ENCODE measurements at places on chromosomes 11 and 22.

GRCh38 chr11:66048547-66049323 lies at the start of gene GAL3ST3:
Gene GAL3ST3 (minus strand): TSS chr11:66049161. CDS start chr11:66045415, 3,746 bp downstream.
- no peak for DNase-seq

- no peak for DNase-seq
Measured at GRCh38 chr22:24727218-24727851, 47.2 kb downstream of the PIWIL3 start.

- DNase-seq = no peak
Measured at GRCh38 chr11:88146106-88146505, 29.1 kb downstream of the RAB38 start.

GRCh38 chr11:15136166-15136565 lies 21.4 kb downstream of the INSC start:
- no peak for DNase-seq

DNA sequence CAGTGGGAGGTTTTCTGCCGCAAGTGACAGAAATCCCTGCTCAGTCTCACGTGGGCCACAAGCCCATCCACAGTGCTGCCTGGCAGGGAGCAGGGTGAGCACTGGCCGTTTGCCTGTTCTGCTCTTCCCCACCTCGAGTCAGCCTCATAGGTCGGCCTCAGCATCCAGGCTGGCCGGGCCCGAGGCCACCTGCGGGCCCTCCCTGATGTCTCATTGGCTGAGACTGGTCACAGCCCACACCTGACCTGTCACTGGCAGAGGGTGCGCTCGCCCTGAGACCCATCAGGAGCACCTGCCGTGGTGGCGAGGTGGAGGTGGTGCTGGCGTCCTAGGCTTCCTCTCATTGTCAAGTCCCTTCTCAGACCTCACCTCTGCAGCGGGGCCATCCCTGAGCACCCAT lies 72.1 kb downstream of the ELFN2 start:
- DNase-seq = no peak

DNA sequence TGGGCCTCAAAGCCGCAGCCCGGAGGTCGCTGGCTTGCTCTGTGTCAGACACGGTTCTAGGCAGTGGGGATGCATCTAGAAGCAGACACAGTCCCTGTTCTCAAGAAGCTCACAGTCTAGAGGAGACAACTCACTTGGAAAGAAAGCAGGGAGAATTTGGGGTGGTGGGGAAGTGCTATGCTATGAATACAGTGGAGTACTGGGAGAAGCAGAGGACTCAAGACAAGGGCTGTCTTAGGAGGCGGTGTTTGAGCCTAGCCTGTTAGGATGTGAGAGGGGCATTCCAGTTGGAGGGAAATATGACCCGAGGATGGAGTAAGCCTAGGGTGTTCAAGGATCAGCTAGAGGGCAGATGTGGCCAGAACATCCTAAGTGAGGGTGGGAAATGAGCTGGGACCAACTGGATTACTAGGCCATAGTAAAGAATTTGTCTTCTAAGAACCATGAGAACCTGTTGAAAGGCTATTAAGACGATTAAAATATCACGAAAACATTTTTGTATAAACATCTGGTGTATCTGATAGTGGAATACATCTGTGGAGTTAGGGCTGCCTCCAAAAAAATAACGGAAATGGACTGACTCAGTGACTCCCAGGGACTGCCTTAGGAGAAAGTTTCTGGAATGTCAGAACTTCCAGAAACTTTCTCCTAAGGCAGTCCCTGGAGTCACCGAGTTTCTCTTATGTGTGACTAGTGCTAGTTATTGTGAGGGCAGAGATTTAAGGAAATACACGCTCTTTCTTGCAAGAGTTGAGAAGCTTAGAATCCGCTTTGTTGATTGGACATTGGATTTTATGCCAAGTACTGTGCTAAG lies 1.1 kb upstream of the PITPNB start:
- no peak for DNase-seq

GRCh38 chr11:47348859-47349258 lies 3.6 kb downstream of the MYBPC3 start:
- DNase-seq = no peak

GRCh38 chr11:116879800-116880625 lies 42.6 kb upstream of the APOA1 start:
- DNase-seq = peak; percentile 71

- no peak for DNase-seq
Measured at GRCh38 chr11:19905280-19905853, 192.7 kb downstream of the NAV2 start.

DNA sequence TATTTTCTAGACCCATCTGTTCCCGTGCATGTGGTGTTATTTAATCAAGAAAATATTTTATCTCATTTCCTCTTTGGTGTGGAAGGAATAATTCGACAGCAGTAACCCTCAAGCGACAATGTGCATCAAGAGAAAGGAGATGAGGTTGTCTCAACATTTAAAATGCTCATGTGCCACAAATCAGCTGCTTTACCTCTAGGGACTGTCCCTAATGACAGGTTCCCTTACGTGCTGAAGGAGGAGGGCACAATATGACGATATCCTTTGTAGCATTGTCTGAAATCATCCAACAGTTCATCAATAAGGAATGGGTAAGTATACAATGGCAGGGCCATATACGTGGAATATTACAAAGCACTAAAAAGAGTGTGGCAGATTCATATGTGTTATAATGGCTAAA lies 7.0 kb upstream of the SYN3 start:
- peak; percentile 44 for DNase-seq

DNA sequence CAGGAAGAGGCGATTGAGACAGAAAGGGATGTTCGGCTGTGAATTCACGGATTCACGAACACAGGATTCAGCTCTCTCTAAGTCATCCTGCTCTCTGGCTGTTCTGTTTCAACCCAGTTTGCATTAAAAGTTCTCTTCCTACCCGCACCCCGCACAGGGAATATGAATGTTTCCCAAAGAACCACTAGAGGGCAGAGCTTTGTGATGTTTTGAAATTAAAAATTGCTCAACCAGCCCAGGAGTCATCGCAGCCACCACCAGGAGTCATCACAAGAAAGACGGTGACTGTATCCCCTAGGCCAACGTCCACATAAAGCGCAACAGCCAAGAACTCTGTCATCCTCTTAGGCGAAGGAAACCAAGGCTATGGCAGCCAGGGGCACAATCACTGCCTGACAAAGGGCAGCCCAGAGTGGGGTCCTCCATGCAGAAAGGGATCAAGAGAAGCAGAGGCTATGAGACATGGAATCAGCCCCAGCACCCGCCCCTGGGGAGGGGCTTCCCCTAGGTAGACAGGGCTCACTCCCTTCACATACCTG lies 122.4 kb downstream of the WT1 start:
- DNase-seq = no peak

GRCh38 chr11:67022961-67023956 lies at the start of gene SYT12:
Gene SYT12 (plus strand): TSS chr11:67023134. CDS start chr11:67030145, 7,011 bp downstream.
- DNase-seq = peak; percentile 34

DNA sequence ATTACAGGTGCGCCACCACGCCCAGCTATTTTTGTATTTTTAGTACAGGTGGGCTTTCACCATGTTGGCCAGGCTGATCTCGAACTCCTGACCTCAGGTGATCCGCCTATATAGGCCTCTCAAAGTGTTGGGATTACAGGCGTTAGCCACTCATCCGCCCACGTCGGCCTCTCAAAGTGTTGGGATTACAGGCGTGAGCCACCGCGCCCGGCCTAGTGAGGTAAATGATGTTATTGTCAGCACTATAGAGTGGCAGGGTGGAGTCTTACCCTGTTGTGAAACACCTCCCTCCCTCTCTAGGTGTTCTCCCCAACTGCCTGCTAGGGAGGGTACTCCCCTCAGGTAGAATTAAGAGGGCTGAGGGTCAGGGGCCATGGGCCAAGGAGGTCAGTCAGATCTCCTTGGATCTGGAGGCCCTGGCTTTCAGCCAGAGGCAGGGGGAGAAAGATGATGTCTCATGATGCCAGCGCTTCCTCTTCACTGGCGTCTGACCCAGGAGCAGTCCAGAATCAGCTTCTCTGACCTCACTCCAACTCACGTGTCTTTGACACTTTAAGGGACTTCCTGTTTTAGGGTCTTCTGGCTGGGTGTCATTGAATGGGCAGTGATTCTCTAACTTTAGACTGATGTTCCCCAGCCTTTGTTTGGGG lies 2.0 kb downstream of the GGA1 start:
- peak; percentile 42 for DNase-seq

GRCh38 chr11:63472372-63472771 lies 18.6 kb downstream of the PLAAT5 start:
- DNase-seq = no peak

- DNase-seq = peak; percentile 2
Measured at GRCh38 chr22:19709063-19709769, 5.1 kb upstream of the SEPTIN5 start.

DNA sequence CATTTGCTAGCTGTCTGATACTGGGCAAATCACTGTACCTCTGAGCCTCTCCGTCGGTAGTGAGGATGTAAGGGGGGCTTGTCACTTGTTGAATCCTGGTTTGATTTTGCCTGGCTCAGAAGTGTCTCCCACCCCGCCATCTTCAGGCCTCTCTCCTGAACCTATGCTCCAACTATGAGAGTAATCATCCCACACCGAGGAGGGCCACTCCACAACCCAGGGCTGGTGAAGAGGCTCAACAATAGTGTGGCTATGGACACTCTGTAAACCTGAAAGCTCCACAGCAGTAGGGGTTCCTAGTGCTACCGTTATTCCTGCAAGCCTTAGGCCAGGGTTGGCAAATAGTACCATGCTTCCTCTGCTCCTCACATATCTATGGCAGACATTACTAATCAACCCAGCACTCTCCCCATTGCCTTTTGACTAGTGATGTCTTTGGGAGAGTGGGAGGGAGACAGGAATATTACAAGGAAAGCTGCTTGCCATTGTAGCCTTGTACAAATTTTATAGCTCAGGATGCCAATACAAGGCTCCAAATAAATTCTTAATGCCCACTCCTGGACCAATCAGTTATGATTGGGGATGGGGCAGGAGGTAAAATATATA lies 134.0 kb upstream of the TEAD1 start:
- no peak for DNase-seq

DNA sequence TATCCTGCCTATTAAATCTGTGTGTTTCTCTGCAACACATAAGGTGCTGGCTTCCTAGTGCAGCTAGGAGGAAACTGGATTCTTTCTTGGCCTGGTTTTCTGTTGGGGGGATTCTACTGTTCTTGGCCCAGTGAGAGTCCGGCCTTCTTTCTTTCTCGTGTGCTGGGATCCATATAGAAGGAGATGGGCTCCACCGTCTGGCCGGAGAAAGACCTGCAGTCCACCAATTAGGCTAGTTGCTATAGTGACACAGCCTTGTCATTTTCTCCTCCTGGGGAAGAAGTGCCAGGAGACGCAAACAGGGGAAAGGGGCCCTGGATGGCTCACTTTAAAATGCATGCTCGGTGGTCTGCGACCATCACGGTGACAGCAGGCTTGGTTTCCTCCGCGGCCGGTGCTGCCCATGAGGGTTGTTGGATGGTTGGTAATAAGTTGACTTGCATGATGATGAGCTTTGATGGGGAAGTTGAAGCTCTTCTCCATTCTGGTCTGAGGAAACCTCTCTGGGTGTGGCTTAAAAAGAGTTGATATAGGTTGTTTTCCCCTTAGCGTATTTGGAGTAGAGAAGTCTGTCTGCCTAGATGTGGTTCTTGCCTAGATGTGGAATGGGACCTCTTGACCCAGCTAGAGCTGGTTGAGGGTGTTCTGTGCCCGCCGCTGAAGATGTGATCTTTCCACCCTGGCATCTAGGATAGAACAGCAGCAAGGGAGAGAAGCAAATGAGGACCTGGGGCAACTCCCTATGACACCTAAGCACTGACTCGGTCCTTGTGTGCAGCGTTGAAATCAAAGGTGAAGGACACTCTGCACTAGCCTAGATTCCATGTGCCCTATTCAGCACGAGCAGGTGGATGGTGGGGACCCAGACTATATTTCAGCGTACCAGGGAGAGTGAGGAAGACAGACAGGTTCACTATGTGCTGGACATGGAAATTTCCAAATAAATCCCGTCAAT lies 1335.0 kb downstream of the BRD1 start:
- peak; percentile 70 for DNase-seq

DNA sequence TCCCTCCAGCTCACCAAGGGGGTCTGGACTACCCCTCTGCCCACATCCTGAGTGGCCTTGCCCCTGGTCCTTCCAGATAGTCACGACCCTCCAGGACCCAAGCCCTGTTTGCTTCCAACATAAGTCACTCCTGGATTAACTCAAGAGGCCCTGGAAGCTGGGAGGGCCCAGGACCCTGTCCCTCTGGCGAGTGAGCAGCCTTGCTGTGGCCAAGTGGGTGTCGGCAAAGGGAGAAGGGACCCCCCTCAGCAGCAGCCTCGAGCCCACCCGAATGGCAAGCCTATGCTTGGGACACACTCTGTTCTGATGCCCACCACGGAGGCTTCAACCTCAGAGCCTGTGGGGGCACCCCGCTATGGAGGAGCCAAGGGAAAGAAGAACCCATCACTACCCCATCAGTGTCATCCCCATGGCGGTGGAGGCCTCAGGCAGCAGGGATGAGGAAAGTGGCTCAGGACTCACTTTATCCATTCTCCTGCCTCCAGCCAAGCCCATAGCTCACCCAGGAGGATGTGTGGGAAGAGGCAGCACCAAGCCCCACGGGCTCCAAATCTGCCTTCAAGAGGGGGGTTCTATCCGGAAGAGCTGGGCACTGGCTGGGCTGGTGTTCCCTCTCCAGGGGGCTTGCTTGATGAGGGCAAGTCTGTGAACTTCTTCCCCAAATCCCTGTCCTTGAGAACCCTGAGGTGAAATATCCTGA lies 12.5 kb downstream of the SLC22A12 start:
- no peak for DNase-seq

DNA sequence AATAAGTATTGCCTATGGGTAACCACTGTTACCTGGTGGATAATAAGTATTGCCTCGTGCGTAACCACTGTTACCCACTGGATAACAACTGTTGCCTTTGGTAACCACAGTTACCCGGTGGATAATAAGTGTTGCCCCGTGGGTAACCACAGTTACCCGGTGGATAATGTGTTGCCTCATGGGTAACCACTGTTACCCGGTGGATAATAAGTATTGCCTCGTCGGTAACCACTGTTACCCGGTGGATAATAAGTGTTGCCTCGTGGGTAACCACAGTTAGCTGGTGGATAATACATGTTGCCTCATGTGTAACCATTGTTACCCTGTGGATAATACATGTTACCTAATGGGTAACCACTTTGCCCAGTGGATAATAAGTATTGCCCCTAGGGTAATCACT lies 9.8 kb upstream of the NXPE4 start:
- no peak for DNase-seq

DNA sequence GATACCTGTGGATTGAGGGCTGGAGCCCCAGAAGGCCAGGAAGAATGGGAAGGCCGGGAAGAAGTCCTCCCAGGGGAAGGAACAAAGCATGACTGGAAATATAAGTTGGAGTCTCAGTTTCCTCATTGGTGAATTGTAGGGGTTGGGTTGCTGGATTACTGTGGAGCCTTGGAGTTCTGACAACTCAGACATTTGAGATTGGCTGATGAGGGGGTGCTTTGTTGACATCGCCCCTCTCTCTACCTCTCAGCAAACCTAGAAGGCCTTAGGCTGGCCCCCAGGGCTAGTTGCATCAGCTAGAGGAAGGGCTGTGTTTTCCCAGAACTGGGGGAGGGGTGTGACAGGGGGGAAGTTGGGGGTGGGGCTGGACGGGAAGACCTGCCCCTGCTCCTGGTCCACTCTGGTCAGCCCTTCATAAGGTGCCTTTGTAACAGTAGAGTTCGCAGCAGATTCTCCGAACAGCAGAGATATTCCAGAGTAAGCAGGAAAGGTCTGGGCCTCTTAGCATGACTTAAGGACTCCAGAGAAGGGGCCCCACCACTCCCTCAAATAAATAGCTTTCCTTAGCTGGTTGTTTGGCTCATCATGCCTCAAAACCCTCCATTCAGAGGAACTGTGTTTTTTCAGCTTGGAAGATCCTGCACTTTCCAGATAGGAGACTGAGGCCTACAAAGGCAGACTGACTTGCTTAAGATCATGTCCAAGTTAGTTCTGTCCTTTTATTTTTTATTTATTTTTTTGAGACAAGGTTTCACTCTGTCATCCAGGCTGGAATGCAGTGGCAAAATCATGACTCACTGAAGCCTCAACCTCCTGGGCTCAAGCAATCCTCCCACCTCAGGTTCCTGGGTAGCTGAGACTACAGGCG lies 12.5 kb upstream of the THRSP start:
- no peak for DNase-seq
